ENCODE measurements at places on chromosomes 2 and 18.

DNA sequence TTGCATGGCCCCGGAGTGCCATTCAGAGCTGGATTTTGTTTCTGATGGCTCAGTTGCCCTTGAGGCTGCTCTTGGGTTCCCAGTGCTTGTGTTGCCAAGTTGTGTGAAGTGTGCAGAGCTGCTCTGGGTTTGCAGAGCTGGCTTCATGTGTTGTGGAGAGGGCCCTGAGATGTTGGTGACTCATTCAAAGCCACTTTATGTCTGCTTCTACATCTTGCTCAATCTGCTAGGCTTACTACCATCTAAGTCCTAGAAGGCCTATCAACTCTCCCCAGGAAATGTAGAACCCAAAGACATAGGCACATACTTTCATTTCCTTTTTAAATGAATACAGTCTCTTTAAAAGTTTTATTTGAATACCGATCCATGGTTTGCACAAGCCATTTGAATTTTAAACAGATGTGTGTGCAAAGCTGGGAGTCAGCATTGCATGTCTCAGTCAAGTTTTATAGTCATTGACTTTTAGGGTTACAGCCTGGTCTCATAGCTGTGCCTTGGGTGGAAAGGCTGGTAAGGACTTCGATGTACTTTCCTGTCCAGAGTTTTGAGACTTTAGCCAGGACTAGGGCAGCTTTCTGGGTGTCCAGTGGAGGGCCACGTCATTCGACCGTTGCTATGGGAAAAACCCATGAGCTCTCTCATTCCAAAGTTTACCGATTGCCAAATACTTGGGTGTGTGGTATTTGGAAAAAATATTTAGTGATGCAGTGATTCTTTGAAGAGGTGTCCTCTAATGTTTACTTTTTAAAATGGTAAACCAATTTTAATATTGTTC lies 105.0 kb downstream of the LTBP1 start:
- no peak for DNase-seq

GRCh38 chr2:179263015-179263414 lies 1.6 kb downstream of the SESTD1 start:
- DNase-seq: peak; percentile 61

- peak; percentile 93 for DNase-seq
These were observed at the start of gene STK39 for GRCh38 chr2:168247341-168248261. Gene STK39 (minus strand): TSS chr2:168247595. CDS start chr2:168247435, 160 bp downstream.

GRCh38 chr2:8606226-8606625 lies 75.6 kb upstream of the ID2 start:
- DNase-seq: no peak

DNA sequence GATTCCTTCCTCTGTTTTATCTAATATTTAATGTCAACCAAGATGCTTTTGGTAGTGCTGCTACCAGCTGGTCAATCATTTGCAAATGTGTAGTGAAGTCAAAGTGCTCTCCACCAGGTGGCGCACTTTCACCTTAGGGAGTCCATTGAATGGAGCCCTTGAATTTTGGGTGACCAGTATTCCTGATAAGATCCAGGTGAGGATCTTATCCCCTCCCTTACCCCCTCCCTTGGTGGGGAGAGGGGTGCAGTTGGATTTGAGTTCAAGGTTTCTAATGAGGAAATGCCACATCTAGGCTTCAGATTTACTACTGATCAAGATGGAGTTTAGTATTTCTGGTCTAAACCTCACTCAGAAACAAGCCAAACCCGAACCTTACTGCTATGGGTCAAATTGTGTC lies 12.0 kb upstream of the E2F6 start:
- DNase-seq: peak; percentile 96

- DNase-seq: no peak
These were observed 41.4 kb upstream of the TTC32 start for GRCh38 chr2:19943189-19943588.

DNA sequence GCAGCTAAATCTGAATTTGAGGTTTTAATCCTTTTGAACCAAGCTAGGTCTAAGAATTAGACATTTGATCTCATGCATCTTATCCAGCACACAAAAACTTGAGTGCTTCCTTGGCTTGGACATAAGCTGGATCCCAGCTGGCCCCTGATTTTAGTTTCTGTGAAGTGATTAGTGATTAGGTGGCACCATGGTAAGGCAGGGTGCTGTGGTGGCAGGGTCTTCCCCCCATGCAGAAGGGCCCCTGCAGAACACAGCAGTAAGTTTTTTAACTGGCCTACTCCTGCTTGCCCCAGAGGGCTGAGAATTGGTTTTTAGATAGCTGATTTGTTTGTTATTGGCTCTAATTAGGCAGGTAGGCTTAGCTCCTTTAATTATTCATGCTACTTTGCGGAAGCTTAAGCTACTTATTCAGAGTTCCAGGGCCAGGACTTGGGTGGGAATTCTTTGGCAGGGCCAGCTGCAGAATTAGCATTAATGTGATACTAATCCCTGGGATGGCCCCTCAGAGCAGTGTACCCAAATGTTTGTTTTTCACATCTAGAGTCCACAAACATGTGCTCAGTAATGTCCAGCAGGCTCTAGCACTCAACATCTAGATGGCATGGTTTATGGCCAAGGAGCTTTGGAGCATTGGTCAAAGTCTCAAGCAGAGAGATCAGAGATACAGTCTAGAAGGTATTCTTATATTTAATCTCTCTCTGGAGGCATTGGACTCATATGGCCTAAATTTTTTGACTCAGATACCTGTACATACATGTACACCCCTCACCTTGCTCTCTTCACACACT lies 99.6 kb downstream of the FMNL2 start:
- peak; percentile 26 for DNase-seq

GRCh38 chr18:55663891-55664290 lies 75.9 kb upstream of the TCF4 start:
- no peak for DNase-seq

GRCh38 chr2:222434204-222434603 lies 9.9 kb downstream of the SGPP2 start:
- no peak for DNase-seq

DNA sequence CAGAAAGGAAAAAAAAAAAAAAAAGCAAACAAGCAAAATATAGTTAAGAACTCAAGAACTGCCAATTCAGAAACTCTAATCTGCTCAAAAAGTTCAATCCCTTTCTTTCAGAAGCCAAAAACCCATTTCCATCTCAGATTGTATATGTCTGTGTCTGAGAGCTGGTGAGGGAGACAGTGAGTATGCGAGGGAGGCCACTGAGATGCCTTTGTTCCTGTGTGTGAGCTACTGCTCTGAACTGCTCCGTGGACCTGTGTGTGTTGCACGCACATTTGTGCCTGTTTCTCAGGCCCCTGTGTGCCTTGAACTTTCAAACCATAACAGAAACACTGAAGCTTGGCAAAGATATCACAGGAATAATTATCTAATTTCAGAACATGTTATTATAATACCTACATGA lies 2.5 kb upstream of the PKDCC start:
- DNase-seq: peak; percentile 54

GRCh38 chr18:43382641-43383403 lies 105.5 kb upstream of the SYT4 start:
- DNase-seq: no peak

GRCh38 chr2:16382451-16382850 lies 283.2 kb downstream of the CYRIA start:
- DNase-seq: no peak

GRCh38 chr2:37324536-37324785 lies 172 bp downstream of the PRKD3 start:
- DNase-seq: no peak

- no peak for DNase-seq
These were observed 137.4 kb upstream of the FBXO11 start for GRCh38 chr2:48043746-48044145.

GRCh38 chr2:223214394-223215253 lies 162.6 kb downstream of the KCNE4 start:
- peak; percentile 32 for DNase-seq

DNA sequence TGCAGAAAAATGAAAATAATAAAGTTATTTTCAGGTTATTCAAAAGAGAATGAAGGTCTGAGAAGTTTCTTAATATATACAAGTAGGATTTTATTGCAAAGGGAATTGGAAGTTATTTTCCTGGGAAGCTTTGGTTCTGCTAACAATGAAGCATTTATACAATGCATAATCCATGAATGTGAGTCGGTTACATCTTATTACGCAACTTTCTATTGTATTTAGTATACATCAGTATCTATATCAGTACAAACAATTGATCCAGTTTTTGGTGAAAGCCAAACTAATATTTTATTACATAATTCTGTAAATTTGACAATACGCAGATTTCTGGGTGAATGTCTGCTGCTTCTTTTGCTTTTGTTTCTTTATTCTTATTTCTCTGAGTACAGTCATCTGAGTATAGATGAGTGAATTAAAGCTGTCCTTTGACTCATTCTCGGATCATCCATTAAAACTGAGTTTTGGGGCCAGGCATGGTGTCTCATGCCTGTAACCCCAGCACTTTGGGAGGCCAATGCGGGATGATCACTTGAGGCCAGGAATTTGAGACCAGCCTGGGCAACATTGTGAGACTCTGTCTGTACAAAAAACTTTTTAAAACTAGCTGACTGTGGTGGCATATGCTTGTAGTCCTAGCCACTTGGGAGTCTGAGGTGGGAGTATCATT lies 108.5 kb downstream of the SOCS6 start:
- no peak for DNase-seq

DNA sequence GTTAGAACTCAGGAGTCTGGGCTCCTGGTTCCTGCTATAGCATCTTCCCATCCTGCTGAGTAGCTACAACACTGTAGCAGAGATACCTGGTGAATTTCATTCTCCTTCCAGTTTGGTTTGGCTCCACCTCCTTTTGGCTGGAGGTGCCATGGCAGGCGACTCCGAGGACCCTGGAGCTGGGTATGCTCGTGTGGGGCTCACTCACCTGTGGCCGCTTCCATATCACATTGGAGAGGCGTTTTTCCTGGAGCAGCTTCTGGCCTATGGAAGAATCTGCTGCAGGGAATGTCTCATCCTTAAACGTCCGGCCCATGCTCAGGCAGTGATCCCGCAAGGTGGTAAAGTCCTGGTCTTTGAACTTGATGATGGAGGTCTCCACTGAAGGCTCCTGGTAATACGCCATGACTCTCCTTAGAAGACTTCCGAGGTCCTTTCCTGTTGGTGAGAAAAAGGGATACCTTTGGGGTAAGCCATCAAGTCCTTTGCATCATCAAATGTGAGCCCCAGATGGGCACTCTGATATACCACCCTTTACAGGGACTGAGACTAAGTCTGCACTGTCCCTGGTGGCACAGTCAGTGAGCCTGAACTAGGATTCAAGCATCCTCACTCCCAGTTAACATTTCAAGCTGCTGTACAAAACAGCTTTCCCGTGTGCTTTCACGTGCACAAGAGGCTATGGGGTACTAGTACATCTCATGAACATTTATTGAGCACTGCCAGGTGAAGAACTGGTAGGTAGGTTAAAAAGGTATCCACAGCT lies 20.1 kb downstream of the CAPN13 start:
- DNase-seq: no peak

- no peak for DNase-seq
These were observed 359.9 kb downstream of the ARHGAP15 start for GRCh38 chr2:143489145-143489544.

GRCh38 chr18:61825386-61825785 lies 67.4 kb downstream of the RNF152 start:
- DNase-seq: peak; percentile 12

- DNase-seq: no peak
These were observed 11.8 kb downstream of the ARHGAP15 start for GRCh38 chr2:143140864-143141661.

DNA sequence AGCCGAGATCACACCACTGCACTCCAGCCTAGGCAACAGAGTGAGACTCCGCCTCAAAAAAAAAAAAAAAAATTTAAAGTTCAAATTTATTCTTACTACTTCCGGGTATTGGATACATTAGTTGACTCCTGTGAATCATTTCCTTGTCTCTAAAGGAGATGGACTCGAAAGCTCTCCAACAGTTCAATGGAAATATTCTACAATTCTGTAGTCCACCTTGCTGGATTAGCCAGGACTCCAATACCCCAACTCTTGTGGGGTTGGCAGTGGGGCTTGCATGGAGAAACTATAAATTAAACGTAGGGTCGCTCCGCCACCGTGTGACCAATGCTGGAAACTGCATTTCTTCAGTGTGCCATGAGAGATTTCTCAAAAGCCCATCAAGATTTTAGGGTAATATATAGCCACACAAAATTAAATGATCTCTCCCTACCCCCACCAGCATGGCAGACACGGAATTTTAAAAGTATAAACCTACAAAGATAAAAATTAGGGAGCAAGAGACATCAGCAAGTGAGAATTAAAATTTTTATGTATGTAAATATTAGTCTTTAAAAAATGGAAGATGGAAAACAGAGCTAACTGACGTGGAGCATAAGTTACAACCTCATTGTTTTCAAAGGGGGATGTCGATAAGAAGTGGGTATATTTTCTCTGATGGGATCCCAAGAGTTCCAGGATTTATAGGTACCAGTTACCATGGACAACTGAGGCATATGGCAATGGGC lies 27.8 kb upstream of the GAREM2 start:
- DNase-seq: peak; percentile 84

DNA sequence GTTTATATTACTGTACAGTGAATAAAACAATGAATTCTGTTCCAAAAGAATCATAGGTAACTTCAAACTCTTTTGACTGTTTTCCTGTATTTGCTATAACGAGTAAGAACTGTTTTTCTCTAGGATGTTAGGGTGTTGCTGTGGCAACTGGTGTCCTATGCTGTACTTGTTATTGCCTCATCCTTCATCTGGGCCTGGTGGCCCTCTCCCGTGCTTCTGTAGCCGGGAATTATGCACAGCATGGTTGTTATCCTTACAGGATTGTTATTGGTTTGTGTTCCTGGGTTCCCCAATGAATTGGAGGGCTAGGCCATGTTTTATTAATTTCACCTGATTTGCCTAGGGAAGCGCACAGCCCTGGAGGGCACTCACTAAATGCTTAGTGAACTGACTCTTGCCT lies 279.2 kb downstream of the PTPRM start:
- peak; percentile 44 for DNase-seq

GRCh38 chr2:86087936-86088850 lies 17.5 kb downstream of the POLR1A start:
- DNase-seq: no peak

- DNase-seq: no peak
These were observed 2.1 kb downstream of the TMEM37 start for GRCh38 chr2:119433636-119434327.

DNA sequence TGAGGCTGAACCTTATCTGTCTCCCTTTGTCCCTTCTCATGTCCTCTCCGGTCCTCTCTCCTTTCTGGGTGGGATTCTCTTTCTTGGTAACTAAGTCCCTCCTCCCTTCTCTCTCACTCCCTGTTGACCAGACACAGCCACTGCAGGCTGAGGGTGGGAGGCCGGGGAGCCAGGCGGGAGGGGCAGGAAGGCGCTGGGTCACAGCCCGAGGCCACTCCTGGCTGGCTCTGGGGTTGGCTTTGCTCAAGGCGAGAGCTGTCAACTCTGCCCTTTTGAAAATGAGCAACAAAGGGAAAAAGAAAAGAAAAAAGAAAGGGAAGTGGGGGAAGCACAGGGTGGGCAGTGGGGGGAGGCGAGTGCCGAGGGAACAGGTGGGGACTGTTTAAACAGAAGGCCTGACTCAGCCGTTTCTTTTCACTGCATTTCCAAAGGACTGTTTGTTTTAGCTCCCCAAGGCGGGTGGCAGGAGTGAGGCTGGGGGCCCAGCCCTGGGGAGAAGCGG lies 70.5 kb upstream of the IGFBP5 start:
- DNase-seq: peak; percentile 81
